Effector CD8-positive, alpha-beta T cell (primary cell): ENCODE measurements at places on chromosomes 6 and 20.

GRCh38 chr6:151340219-151340978 is 51.0 kb downstream of the ZBTB2 start:
- DNase-seq, result no peak

GRCh38 chr6:138656364-138657064 is 117.1 kb upstream of the CCDC28A start:
- no peak for DNase-seq

DNA sequence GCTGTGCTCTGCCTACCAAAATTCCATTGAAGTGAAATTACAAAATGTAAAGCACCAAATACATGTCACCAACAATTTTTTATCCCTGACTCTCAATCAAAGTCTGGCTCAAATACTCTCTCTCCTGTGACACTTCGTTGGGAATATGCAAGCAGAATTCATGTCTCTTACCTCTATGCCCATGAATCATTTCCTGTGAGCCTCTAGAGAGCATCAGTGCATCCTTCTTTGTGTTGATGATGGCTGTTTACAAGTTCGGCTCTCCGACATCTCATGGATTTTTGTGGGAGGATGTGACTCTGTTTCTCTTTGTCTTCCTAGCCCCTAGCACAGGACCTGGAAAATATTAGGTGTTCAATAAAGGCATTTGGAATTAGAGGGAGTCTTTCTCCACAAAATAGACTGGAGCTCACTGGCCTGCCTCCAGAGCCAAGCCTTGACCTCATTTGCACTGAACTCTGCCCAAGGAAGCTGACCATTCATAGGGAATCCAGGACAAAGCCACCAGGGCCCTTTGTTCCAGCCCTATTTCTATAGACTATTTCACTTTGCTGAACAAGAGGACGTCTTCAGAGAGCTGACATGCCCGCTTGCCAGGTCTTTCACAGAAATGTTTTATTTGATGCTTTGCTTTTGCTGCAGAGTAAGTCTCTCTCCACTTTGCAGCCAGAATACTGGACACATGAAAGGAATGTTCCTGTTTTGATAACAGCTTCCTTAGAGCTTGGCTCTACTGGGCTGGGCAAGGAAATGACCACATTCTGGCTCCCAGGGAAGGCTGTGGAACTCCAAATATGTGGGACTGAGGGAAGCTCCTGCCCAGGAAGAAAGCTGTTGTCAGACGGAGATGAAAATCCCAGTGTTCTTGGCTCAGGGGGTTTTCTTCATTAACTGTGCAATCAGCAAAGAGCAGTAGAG is 194.5 kb upstream of the CDYL start:
- DNase-seq, result no peak

GRCh38 chr20:47487175-47487917 is 14.3 kb upstream of the NCOA3 start:
- DNase-seq, result peak; percentile 14

DNA sequence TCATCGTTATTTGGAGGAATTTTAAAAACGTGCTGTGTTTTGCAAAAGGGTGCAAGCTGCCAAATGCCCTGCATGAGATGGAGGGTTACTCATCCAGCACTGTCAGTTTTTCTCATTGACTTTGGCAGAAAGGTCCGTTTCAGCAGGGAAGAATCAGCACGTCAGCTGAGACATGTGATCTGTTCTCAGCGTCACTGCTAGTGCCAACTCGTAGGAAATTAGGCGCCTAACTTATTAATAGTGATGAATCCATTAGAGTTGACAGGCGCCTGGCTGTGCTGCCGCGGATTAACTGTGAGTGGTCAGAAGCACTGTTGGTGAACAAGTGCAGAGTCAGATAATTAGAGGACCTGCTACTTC is 175.5 kb upstream of the FOXQ1 start:
- no peak for DNase-seq

- no peak for DNase-seq
These were observed 110.3 kb upstream of the EYA4 start for GRCh38 chr6:133130863-133131262.

DNA sequence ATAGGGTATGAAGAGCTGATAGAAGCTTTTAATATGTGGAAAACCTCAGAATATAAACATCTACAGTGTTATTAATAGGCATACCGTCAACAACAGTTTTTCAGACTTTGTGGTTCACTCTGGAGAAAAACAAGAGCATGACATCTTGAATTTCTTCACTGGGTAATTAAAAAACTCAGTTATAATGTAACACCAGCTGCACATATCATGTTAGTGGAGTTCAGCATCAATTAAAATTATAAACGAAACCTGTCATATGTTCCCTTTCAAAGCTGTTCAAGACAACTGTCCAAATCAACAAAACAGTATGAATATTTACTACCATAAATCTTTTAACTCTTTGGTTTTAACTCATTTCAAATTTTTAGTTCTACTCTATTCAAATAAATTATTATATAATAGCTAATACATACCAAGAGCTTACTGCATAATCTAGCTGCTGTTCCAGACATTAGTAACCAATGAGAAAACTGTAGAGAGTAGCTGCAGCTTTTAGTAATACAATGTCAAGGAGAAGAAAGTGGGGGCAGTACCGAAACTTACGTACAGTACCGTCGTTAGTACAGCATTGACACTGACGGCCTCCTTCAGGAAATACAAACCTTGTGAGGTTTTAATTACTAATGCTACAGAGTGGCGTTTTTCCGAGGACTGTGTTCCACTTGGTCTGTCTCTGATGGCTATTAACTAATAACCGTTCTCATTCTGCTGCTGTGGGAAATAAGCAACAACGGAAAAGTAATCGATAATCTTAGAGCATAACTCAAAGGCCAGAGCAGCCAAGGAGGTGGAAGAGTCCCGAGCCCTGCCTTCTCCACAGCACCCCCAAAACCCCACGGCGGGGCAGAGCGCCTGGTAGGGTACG is 532 bp upstream of the PM20D2 start:
- DNase-seq, result no peak

DNA sequence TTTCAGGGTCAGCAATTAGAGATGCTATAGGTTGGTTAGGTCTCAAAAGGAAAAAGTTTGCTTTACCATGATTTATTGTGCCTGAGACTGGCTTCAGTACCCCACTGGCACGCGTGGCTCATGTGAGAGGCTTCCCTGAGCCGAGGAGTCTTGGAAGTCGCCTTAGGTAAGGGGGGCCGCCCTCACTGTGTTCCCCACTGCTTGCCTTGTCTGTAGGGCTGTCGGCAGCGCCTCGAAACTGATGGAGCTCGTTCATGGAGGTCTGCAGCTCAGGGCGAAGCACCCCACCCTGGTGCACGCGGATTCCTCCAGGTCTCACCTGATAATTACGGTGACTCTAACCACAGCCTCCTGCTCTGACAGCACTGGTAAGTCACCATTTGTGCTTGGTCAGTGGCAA is 39.2 kb downstream of the FRMD1 start:
- DNase-seq, result no peak

- no peak for DNase-seq
These were observed 41.6 kb upstream of the SYNCRIP start for GRCh38 chr6:85684133-85684808.

DNA sequence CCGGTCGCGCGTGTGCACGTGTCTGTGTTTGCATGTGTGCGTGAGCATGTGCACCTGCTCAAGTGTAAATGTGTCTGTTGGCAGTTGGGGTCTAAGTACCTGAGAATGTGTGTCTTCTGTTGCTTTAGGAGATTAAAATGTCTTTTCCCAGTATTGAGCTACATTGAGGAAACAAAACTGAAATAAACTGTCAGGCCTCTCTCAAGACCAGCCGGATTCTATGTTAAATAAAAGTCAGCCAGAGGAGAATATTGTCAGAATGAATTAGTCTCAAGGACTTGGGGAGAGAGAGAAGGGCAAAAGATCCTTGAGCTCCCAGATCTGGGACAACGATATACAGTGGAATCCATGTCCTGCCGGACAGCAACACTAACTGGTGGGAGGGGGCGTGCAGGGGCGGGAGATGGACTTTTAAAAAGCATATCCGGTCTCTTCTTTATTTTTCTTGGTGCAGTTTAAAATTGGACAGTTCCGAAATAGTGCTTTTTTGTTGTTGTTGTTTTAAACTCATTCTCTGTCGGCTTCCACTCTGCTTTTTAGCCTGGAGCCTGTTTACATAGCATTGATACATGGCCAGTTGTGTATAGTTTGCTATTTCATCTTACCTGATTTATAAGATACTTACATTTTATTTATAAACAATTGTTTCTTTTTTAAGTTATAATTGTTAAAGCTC is 3.3 kb upstream of the TBX18 start:
- DNase-seq, result no peak

DNA sequence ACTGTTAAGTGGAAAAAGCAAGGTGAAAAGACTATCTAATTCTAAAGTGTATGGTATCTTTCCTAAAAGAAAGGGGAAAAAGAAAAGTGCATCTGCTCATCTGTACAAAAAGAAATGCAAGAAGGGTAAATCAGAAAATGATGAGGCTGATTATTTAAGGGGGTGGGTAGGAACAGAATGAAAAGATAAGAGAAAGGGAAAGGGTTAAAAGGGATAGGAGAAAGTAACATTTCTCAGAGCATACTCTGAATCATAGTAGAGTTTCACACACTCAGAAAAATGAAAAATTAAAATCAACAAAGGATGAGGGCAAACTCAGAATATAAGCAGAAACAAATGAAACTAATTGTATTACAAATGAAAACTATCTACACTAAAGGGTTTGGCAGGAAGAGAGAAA is 79.1 kb downstream of the RNGTT start:
- no peak for DNase-seq

DNA sequence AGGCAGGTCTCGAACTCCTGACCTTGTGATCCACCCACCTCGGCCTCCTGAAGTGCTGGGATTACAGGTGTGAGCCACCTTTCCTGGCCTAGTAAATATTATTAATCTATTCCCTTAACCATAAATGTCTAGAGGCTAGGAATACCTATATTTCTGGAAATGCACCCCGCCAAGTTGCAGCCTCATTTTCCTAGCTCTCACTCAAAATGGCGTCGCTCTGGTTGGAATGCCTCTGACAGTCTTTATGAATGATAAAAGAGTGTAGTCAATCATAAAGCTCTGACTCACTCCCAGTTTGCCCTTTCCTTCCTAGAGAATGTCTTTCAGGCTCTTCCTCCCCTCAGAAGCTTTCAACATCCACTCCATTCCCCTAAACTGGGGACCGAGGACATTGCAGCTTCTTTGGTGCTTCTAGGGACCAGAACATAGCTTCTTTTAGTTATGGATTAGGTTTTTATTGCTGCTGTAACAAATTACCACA is 14.1 kb upstream of the TRIM26 start:
- no peak for DNase-seq

DNA sequence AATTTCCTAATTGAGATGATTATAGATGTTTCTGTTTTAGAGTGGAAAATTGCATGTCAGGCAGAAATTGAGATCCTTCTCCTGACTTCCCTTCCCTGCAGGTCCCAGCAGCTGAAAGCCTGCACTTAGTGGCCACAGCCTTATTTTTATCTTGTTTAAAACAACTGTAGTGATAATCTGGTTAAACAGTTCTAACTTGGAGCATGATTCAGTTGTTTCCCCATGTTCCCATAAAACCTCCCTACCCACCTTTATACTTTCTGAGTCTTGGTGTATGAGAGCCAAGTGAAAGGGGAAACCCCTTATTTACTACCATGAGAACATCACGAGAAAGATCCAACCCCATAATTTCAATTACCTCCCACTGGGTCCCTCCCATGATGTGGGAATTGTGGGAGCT is 195.2 kb downstream of the SLC16A10 start:
- no peak for DNase-seq

DNA sequence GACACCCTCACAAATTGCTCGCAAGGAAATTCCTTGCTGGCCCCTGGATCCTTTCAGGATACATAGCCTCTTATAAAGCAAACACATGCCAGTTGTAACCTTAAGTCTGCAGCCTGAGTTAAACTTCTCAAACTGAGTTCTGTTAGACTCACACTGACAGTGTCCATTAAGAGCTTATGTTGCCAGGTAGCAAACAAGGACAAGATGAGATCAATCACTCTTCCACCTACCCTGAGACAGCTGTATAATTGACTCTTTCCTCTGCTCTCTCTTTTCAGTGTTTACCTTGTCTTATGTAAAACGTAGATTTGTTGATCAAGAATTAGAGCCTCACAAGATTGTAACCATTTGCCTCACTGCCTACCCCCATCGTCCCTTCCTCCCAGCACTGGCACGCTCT is 359.8 kb downstream of the EPM2A start:
- DNase-seq, result no peak
